ENCODE measurements at places on chromosomes 3 and 15. TPM values are rescaled to one million over a fixed set of nuclear protein-coding genes. Genes with fewer than 3 reads are reported as not detected.

DNA sequence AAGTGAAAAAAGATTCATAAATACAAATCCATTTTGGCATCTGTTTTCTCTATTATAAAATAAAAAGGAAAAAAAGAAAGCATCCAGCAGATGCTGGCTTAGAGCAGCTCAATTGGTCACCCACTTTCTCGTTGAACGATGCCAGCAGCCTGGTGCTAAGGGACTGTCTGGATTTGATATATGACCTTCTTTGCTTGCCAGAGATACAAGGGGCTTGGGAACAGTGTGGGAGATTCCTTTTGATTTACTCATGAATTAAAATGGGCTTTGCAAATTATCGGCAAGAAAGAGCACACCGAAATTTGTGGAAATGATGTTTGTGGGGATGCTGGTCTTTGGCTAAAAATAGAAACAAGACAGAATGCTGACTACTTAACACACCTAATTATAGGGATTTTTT is 210.3 kb upstream of the STT3B start:
- no peaks in the 10 kb centered on the region for H3K27me3 ChIP-seq
- DNase-seq = no peak
- no peaks in the 10 kb centered on the region for H3K4me1 ChIP-seq
- no peak overlapping the region for H3K27ac ChIP-seq

Gene AADACL2
- total RNA-seq = not detected

- peak; percentile 64 for DNase-seq
- no peaks in the 10 kb centered on the region for H3K27me3 ChIP-seq
- peaks cover 5% of the 10 kb centered on the region for H3K36me3 ChIP-seq
- no peak overlapping the region for H3K4me3 ChIP-seq
- H3K27ac ChIP-seq = no peak overlapping the region
Observed at GRCh38 chr3:20056725-20057611, 16.7 kb downstream of the KAT2B start.

Gene MAGI1
- 0.21 TPM for total RNA-seq

- H3K36me3 ChIP-seq = no peaks in the 10 kb centered on the region
- H3K27ac ChIP-seq = no peak overlapping the region
- peaks cover 8% of the 10 kb centered on the region for H3K27me3 ChIP-seq
- H3K4me3 ChIP-seq = no peak overlapping the region
- no peak for DNase-seq
Observed at GRCh38 chr3:133998691-133999241, 31.0 kb downstream of the SLCO2A1 start.

- H3K4me3 ChIP-seq = no peak overlapping the region
- no peak for DNase-seq
- H3K27me3 ChIP-seq = no peaks in the 10 kb centered on the region
- H3K4me1 ChIP-seq = peaks cover 38% of the 10 kb centered on the region
- peak overlapping the region; percentile 34 for H3K27ac ChIP-seq
- H3K36me3 ChIP-seq = peaks cover 55% of the 10 kb centered on the region
Observed at GRCh38 chr3:14170531-14171159, 7.8 kb downstream of the XPC start.
